Karpas-422 (cell line): ENCODE measurements at places on chromosomes 7 and 10. TPM values are rescaled to one million over a fixed set of nuclear protein-coding genes. Genes with fewer than 3 reads are reported as not detected.
A peak's percentile ranks its signal among the peaks of the same experiment; 100 is the strongest.

GRCh38 chr10:21174715-21175495 is 277.8 kb upstream of the NEBL start:
- H3K36me3 ChIP-seq: no peaks in the 10 kb centered on the region

DNA sequence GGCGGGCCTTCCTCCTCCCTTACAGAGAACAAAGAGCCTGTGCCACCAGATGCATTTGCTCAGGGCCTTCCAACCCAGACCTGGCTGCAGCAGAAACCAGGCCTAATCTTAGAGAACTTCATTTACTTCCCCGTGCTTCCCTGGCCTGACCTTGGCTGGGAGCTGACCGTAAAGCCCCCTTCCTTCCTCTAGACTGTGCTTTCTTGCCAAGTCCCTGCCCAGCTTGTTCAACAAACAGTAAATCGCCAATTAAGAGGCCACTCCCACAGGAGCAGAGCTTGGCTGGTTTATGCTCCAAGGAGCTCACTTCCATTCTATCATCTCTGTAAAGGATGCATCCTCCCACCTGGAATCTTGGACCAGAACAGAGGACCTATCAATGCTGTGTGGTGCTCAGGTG is 110.9 kb downstream of the COL13A1 start:
- DNase-seq: no peak
- H3K4me1 ChIP-seq: no peaks in the 10 kb centered on the region
- no peaks in the 10 kb centered on the region for H3K27me3 ChIP-seq
- no peak overlapping the region for H3K27ac ChIP-seq
- H3K36me3 ChIP-seq: no peaks in the 10 kb centered on the region
- H3K4me3 ChIP-seq: no peak overlapping the region

- peaks cover 4% of the 10 kb centered on the region for H3K4me1 ChIP-seq
- no peaks in the 10 kb centered on the region for H3K36me3 ChIP-seq
- no peak overlapping the region for H3K4me3 ChIP-seq
- DNase-seq: no peak
- H3K27me3 ChIP-seq: no peaks in the 10 kb centered on the region
These were observed 6.5 kb downstream of the TMEM176B start for GRCh38 chr7:150793569-150794238.

GRCh38 chr7:44324204-44324480 is 1.3 kb downstream of the CAMK2B start:
- no peaks in the 10 kb centered on the region for H3K27me3 ChIP-seq
- no peak overlapping the region for H3K4me3 ChIP-seq
- DNase-seq: no peak
- no peaks in the 10 kb centered on the region for H3K36me3 ChIP-seq
- no peak overlapping the region for H3K27ac ChIP-seq

DNA sequence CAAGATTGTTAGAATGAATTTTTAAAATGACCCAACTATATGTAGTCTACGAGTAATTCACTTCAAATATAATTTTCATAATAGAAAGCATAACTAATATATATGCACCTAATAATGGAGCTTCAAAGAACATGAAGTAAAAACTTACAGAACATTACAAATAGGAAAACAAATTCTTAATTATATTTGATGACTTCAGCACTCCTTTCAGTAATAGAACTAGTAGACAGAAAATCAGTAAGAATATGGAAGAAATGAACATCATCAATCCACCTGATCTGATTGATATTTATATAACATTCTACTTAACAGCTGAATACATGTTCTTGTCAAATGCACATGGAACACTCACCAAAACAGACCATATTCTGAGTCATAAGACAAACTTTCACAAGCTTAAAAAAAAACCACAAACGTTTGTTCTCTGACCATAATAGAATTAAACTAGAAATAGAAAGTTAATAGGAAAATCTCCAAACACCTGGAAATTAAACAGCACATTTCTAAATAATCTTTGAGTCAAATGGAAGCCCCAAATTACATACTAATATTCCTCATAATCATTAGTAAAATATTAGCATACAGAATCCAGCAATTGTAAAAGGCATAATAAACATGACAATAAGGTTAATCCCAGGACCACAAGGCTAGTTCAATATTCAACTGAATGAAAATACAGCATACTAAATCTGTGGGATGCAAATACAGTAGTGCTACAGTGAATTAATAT is 48.0 kb downstream of the BRAF start:
- H3K36me3 ChIP-seq: no peaks in the 10 kb centered on the region
- H3K27ac ChIP-seq: no peak overlapping the region
- H3K4me3 ChIP-seq: no peak overlapping the region

GRCh38 chr7:23276947-23277346 is 22.2 kb upstream of the MALSU1 start:
- no peak overlapping the region for H3K4me3 ChIP-seq
- no peak for DNase-seq
- peaks cover 28% of the 10 kb centered on the region for H3K4me1 ChIP-seq
- no peaks in the 10 kb centered on the region for H3K27me3 ChIP-seq

Gene STARD3NL
- total RNA-seq: 29.4 and 50.4 TPM in 2 replicates

DNA sequence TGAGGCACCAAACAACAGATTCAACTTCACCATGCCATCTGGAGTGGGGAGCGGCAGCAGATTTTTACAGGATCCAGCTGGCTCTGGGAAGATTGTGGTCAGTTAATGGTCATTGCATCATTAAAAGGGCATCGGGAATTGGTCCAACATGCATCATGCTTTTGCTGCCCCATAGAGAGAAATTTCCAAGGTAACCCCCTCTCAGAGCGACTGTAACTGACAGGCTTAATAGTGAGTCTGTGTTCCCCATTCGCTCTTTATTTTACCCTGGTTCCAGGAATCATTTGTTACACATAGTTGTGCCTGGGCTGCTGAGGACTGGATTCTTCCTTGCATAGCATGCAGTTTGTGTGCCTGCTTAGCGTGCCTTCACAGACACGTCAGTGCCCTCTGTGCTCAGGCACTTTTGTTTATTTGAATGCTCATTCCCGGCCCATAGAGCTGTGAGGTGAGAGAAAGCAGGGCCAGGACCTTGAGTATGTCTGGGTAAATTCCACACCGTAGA is 49.9 kb downstream of the CDHR3 start:
- no peak overlapping the region for H3K4me3 ChIP-seq
- H3K27ac ChIP-seq: no peak overlapping the region
- DNase-seq: no peak
- H3K36me3 ChIP-seq: no peaks in the 10 kb centered on the region

DNA sequence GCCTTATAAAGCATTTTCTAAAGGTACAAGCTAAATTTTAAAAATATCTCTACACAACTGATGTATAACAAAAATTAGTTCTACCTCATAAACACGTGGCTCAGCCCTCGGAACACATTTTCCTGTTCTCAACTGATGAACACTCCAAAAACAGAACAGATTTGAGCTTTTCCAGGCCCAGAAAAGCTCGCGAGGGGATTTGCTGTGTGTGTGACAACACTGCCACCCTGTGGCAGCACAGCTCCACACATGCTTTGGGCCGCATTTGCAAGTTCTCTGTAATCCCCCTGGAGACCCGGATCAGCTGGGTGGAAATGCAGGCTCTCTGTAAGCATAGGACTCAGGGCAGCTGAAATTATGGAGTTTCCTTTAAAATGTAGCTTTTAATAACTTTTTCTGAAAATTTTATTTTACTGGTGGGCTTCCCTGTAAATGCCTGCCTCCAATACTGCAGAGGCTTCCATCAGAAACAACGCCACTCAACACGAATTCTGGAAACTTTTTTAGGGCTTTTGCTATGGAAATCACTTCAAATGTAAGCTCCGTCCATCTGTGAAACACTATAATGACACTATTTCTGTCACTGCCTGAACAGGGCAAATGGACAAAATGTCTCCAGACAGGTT is 155.5 kb downstream of the COBL start:
- no peak overlapping the region for H3K27ac ChIP-seq
- no peaks in the 10 kb centered on the region for H3K36me3 ChIP-seq
- H3K4me1 ChIP-seq: no peaks in the 10 kb centered on the region

- H3K27me3 ChIP-seq: no peaks in the 10 kb centered on the region
- peaks cover 40% of the 10 kb centered on the region for H3K4me1 ChIP-seq
- peak overlapping the region; percentile 78 for H3K27ac ChIP-seq
- no peak for DNase-seq
These were observed 290.9 kb upstream of the NFE2L3 start for GRCh38 chr7:25861164-25861496.

GRCh38 chr7:37657816-37658215 is 25.8 kb upstream of the GPR141 start:
- H3K4me3 ChIP-seq: no peak overlapping the region
- H3K36me3 ChIP-seq: no peaks in the 10 kb centered on the region
- H3K4me1 ChIP-seq: peaks cover 6% of the 10 kb centered on the region; the same call in 1 of the 2 replicates

Gene RASA4B
- 2.4 and 5.6 TPM in 2 replicates for total RNA-seq

DNA sequence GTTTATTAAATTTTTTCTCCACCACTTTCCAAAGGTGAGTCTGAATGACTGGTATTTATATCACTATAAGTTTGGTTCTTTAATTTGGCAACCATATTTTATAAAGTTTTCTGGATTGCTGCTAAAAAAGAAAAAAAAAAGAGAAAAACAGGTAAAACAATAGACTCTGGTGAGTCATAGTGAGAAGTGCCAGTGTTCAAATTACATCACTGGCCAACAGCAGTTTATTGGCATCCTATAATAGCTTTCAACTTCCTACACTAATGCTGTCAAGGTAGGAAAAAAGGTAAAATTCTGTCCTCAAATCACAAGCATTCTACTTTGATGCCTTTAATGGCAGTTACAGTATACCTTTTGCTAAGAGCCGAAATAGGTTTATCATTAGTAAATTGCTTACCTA is 808.8 kb downstream of the GRM8 start:
- no peak for DNase-seq
- no peak overlapping the region for H3K4me3 ChIP-seq
- H3K27me3 ChIP-seq: no peaks in the 10 kb centered on the region
- H3K27ac ChIP-seq: no peak overlapping the region
- no peaks in the 10 kb centered on the region for H3K4me1 ChIP-seq

DNA sequence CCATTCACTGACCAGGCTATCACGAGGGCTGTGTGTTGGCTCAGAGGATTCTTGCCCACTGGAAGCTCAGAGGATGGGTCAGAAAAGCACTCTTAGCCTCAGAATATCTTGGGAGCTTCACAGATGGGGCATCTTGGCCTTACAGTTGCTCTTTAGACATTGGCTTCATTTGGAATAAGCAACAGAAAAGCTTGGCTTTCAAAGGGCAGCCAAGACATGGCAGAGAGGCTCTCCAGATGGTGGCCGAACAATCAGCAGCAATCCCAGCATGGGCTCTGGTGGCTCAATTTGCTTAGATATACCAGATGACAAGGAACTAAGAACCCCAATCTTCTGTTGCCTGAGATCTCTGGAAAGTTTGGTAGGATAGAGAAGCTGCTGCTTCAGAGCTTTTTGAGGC is 446.2 kb downstream of the ADRA2A start:
- H3K4me3 ChIP-seq: no peak overlapping the region
- no peaks in the 10 kb centered on the region for H3K4me1 ChIP-seq
- H3K36me3 ChIP-seq: no peaks in the 10 kb centered on the region
- no peak for DNase-seq
- no peak overlapping the region for H3K27ac ChIP-seq

DNA sequence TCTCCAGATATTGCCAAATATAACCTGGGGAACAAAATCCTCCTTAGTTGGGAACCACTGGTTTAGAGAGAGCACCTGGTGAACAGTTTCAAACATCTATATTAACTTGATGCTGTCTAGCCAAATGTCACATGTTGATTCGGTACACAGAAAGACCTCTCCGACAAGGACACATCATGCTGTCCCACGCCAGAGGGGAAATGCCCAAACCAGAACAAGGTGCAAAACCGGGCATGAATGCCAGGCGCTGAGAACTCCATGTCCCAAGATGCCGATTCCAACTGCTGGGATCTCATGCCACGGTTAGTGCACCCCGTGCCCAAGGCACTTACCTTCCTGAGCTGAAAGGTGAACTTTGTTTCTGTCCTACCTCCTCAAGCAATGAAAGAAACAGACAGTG is 100.8 kb downstream of the SFMBT2 start:
- H3K4me3 ChIP-seq: no peak overlapping the region
- H3K27me3 ChIP-seq: no peaks in the 10 kb centered on the region
- H3K4me1 ChIP-seq: peaks cover 25% of the 10 kb centered on the region
- H3K27ac ChIP-seq: no peak overlapping the region
- H3K36me3 ChIP-seq: peaks cover 48% of the 10 kb centered on the region
- no peak for DNase-seq

DNA sequence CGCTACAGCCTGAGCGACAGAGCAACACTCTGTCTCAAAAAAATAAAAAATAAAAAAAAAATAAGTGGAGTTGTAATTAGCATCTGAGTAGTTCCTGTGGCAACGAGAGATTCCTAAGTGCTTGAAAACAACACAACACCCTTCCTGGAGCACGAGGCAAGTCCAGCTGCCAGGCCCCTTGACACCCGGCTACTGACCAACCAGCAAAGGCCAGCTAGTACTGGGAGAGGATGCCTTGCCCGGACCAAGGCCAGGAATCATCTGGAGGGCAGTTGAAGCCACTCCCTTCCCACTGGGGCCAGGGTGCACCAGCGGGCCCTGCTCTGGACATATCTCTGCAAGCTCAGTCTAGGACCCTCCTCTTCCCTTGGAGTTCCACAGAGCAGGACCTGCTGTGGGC is 536 bp downstream of the C10orf105 start:
- H3K36me3 ChIP-seq: no peaks in the 10 kb centered on the region
- no peak overlapping the region for H3K4me3 ChIP-seq
- H3K27ac ChIP-seq: no peak overlapping the region
- no peaks in the 10 kb centered on the region for H3K27me3 ChIP-seq
- DNase-seq: no peak

DNA sequence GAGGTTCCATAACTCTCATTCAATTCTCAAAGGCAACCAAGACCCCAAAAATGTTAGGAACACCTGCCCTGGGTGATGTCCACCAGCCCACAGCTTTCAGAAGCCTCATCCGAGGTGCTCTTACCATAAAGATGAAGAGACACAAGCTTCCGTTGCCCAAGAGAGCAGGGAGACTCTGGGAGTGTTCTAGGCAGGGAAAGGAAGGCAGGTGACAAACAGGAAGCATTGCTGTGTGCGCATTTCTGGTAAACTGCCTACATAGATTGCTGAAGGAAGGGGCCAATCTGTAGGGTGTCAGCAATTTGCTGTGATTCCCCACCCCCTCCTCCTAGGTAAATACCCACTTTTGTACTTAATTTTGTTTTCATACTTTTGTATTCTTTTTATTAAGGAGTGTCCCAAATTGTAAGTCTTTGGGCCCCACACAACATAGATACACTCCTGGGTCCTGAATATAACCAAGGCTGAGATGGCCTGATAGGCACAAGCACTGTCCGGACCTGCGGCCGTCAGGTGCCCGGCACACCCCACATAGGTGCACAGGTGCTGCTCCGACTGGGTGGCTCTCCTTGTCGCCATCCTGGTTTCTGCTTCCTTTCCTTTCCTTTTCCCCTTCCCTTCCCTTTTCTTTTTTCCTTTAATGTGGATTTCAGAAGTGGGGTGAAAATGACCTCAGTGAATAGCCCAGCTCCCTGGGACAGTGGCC is 51.4 kb upstream of the SMNDC1 start:
- H3K27me3 ChIP-seq: no peaks in the 10 kb centered on the region
- peak; percentile 65 for DNase-seq
- H3K27ac ChIP-seq: peak overlapping the region; percentile 99
- H3K4me1 ChIP-seq: peaks cover 77% of the 10 kb centered on the region
- no peaks in the 10 kb centered on the region for H3K36me3 ChIP-seq
- peak overlapping the region; percentile 58 for H3K4me3 ChIP-seq

Gene RGS10
- total RNA-seq: 54.5 and 78.0 TPM in 2 replicates

GRCh38 chr10:65125212-65125611 is 1604.0 kb downstream of the REEP3 start:
- H3K27me3 ChIP-seq: no peaks in the 10 kb centered on the region
- DNase-seq: no peak
- H3K4me1 ChIP-seq: no peaks in the 10 kb centered on the region
- no peak overlapping the region for H3K4me3 ChIP-seq
